Hematopoietic multipotent progenitor cell treated with erythropoietin and hydrocortisone succinate and interleukin-3 and kit ligand, for 6 days (in vitro differentiated cells): ENCODE measurements at places on chromosomes 1 and 21.

- DNase-seq: no peak
Measured at GRCh38 chr21:38300141-38300578, 43.4 kb downstream of the KCNJ15 start.

- no peak for DNase-seq
Measured at GRCh38 chr21:36508948-36509347, 29.0 kb upstream of the CLDN14 start.

- DNase-seq: no peak
Measured at GRCh38 chr1:235888119-235888643, 21.5 kb upstream of the LYST start.

GRCh38 chr1:16133007-16133961 is 22.6 kb downstream of the EPHA2 start:
- no peak for DNase-seq

- no peak for DNase-seq
Measured at GRCh38 chr1:47837056-47837830, 159.9 kb downstream of the TRABD2B start.
